Right ventricle myocardium superior (tissue), 1 donor: ENCODE measurements at places on chromosomes 11 and 22. TPM values are rescaled to one million over a fixed set of nuclear protein-coding genes. Genes with fewer than 3 reads are reported as not detected.

The RIMBP3B gene
- total RNA-seq: not detected

The SLC5A1 gene
- 215 TPM for total RNA-seq

The MAP6 gene
- total RNA-seq: 4.9 TPM

The IL10RA gene
- 6.2 TPM for total RNA-seq

The ESAM gene
- 39.0 TPM for total RNA-seq

The RPS6KA4 gene
- total RNA-seq: 14.6 TPM

The GLB1L3 gene
- total RNA-seq: not detected

The ZNF70 gene
- 2.8 TPM for total RNA-seq

The MMP10 gene
- total RNA-seq: not detected
